ENCODE measurements at places on chromosomes 16 and 17.

DNA sequence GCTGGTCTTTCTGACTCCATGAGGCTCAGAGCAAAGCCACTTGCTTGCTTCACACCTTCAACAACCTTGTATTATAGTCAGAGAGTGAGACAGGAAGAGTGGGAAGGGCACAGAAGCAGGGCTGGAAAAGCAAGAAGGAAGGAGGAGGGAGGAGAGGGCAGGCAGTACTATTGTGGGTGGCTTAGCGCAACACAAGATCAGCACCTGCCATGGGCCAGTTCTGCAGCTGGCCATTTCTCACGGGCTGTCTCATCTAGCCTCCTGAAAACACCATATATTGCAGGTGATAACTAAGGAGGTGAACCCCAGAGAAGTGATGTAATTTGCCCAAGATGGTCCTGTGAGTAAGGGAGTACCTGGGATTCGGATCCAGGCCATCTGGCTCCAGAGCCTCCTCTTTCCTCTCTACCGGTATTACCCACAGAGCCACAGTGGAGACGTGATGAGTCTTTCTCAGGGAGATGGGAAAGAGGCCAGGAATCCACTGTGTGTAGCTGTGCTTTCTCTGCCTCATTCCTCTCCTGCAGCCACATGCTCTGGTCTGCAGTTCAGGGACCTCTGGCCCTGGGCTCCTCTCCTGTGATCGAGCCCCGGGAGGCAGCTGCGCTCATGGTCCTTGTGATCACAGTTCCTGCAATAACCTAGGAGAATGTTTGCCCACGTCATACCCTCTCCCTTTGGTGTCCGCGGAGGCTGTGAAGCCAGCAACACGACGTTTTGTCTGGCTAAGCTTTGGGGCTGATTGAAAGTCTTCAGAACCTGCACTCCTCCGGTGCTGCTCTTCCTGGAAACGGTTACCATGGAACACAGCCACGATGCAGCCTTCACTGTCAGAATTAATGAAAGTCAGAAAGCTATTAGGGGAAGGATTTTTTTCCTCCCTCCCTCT, 178.1 kb upstream of the CCL2 start:
- no peak for DNase-seq

- no peak for DNase-seq
These were observed 21.3 kb downstream of the ZNF423 start for GRCh38 chr16:49834531-49835151.

DNA sequence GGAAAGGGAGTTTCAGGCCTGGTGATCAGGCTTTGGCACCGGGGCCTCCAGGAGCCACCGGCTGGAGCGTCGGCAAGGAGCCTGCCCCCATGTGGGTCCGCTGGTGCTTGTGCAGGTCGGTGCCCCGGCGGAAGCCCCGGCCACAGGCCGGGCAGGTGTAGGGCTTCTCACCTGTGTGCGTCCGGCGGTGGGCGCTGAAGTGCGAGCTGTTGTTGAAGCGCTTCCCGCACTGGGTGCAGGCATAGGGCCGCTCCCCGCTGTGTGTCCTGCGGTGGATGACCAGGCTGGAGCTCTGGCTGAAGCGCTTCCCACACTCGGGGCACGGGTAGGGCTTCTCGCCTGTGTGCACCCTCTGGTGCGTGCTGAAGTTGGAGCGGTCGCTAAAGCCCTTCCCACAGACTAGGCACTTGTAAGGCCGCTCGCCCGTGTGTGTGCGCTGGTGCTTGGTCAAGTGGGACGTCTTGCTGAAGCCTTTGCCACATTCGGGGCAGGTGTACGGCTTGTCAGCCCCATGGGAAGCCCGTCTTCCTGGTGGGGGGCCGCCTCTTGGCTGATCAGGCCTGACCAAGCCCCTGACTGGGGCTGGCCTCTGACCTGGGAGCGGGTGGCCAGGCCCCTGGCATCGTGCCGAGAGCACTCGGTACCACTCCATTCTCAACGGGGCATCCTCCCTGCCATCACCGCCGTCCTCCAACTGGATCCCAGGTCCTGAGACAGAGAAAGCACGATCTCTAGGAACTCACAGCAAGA, 14.4 kb downstream of the ZNF500 start:
- no peak for DNase-seq

- DNase-seq = peak; percentile 91
These were observed 4.8 kb upstream of the VAC14 start for GRCh38 chr16:70805787-70806186.

- DNase-seq = no peak
These were observed 5.4 kb downstream of the RHBDF2 start for GRCh38 chr17:76495663-76496400.

Data from iris pigment epithelial cell (primary cell).